Smooth muscle cell of the brain vasculature (primary cell): ENCODE measurements at places on chromosomes 2 and 18.

GRCh38 chr2:98205889-98206288, 118.9 kb downstream of the VWA3B start:
- no peak for DNase-seq

DNA sequence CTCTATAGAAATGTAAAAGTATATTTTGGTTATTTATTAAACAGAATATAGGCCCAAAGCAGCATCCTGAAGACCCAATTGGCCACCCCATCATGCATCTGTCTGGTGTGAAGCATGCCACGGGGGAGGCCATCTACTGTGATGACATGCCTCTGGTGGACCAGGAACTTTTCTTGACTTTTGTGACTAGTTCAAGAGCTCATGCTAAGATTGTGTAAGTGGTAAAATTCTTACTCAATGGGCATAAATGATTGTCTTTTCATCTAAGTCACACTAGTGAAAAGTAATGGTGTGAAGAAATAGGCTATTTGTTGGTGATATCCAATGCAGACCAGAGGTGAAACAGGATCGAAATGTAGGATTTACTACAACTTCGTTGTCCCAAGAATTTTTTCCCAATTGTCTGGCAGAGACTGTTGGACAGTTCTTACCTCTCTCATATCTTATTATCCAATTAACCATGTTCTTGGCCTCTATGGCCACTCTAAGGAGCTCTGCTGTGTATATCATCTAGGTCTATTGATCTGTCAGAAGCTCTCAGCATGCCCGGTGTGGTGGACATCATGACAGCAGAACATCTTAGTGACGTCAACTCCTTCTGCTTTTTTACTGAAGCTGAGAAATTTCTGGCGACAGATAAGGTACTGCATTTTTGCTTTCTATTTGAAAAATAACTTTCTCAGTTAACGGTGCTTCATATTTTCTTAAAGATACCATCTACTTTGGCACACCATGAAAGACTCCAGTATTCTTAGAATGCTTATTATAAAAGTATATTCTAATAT, 35.0 kb downstream of the AOX1 start:
- DNase-seq: no peak

- DNase-seq: no peak
These were observed 76.4 kb downstream of the AP1S3 start for GRCh38 chr2:223760838-223761502.

- no peak for DNase-seq
These were observed 244.1 kb downstream of the SH3BP4 start for GRCh38 chr2:235195921-235196320.

DNA sequence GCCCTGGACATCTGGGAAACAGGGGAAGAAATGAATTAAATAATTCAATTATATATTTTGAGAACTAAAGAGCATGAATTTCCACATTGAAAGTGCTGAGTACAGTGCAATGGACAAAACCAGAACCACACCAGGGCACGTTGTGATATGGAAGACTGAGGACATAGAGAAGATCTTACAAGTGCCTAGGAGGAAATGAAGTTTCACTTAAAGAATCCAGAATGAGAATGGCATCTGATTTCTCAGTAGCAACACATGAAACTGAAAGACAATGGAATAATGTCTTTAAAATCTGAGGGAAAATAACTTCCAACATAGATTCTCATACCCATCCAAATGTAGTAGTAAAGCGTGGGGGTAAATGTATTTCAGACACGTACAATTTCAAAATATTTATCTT, 20.3 kb upstream of the AAK1 start:
- no peak for DNase-seq

GRCh38 chr18:45938488-45938935, 28.6 kb downstream of the EPG5 start:
- DNase-seq: no peak

DNA sequence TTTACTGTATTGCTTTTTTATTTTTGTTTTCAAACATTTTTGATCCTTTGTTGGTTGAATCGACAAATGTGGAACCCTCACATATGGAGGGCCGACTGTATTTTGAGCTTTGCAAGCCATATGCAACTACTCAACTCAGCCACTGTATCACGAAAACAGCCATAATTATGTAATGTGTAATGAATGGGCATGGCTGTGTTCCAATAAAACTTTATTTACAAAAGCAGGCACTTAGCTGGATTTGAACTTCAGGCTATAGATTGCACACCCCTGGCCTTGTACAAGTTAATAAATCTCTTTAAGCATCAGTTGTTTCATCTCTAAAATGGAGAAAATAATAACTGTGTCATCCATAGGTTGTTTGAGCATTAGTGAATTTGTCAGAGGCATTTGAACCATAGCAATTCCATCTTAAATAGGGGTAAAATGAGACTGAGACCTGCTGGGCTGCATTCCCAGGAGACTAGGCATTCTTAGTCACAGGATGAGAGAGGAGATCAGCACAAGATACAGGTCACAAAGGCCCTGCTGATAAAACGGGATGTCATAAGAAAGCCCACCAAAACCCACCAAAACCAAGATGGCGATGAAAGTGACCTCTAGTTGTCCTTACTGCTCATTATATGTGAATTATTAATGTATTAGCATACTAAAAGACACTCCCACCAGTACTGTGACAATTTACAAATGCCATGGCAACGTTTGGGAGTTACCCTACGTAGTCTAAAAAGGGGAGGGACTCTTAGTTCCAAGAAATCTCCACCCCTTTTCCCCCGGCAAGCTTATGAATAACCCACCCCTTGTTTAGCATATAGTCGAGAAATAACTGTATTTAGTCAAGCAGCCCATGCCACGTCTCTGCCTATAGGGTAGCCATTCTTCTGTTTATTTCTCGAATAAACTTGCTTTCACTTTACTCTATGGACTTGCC, 13.7 kb upstream of the LTBP1 start:
- no peak for DNase-seq

DNA sequence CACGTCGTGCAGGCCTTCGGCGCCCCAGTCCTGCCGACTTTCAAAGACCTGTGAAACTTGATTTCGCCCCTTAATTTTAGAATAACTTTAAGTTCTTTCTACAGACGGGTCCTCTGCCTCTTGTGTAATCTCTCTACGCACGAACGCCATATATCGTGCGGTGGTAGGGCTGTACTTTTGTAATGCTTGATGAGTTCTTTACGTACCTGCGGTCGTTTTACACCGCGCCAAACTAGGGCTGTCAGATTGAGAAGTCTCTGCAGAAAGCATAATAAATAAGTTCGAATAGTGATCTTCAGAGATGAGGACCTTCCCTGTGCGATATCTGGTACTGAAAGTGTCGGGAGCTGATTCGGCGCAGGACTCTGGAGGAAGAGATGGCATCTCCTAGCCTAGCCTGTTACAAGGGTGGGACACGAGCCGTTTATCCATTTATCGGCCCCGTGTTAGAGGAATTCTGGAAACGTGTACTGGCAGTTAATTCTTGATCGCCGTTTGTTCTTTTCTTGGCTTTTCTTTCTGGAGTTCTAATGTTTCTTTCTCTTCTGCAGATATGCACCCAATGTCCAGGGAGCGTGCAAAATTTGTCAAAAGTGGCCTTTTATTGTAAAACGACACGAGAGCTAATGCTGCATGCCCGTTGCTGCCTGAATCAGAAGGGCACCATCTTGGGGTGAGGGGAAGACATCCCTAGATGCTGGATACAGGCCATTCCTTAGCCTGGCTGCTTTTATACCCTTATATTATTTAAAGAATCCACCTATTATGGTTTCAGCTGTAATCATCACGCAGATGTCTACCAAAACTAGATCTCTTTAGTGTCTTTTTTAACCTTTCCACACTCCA, 781 bp upstream of the SLC5A6 start:
- DNase-seq: no peak
